ENCODE measurements at places on chromosomes 2 and 18.

DNA sequence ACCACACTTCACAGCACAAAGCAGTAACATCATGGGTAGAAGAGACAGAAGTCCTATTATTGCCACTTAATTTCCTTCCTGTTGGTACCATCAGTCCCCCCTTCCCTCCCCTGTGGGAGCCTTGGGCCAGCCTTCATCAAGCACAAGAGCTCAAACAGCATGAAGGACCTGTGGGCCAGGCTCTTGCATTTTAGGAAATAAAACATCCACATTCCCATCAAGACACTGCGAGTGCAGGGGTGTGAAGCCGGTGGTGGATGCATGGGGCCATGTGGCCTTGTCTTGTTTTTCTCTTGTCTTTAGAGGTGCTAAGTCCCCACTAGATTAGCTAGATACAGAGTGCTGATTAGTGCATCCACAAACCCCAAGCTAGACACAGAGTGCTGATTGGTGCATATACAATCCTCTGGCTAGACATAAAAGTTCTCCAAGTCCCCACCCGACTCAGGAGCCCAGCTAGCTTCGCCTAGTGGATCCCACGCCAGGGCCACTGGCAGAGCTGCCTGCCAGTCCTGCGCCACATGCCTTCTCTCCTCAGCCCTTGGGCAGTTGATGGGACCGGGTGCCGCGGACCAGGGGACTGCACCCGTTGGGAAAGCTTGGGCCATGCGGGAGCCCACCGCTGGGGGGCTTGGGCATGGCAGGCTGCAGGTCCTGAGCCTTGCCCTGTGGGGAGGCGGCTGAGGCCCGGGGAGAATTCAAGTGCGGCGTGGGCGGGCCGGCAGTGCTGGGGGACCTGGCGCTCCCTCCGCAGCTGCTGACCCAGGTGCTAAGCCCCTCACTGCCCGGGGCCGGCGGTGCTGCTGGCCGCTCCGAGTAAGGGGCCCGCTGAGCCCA lies 14.7 kb upstream of the PXDN start:
- DNase-seq: no peak

GRCh38 chr2:229273723-229274338 lies 2.7 kb upstream of the PID1 start:
- DNase-seq: peak; percentile 55

- DNase-seq: no peak
These were observed 12.6 kb downstream of the PPP1R1C start for GRCh38 chr2:181998041-181998835.

DNA sequence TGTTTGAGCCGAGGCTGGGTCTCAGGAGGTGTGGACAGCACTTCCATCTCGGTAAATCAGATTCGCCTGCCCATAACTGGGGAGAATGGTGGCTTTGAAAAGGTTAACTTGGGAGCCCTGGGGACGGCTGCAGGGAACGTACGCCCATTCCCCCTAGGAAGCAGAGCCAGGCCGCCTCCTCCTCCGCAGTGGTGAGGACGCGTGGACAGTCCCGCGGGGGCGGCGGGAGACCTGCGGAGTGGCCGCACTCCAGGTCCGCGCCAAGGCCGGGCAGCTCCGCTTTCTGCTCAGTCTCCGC lies 845 bp upstream of the MYCN start:
- DNase-seq: peak; percentile 78

- DNase-seq: no peak
These were observed 134.6 kb downstream of the TSN start for GRCh38 chr2:121890041-121890440.

GRCh38 chr2:96156926-96157648 lies 11.8 kb upstream of the DUSP2 start:
- no peak for DNase-seq

GRCh38 chr2:209095432-209095831 lies 328.4 kb upstream of the MAP2 start:
- no peak for DNase-seq

GRCh38 chr18:47288741-47289140 lies 37.3 kb upstream of the SKOR2 start:
- DNase-seq: no peak

DNA sequence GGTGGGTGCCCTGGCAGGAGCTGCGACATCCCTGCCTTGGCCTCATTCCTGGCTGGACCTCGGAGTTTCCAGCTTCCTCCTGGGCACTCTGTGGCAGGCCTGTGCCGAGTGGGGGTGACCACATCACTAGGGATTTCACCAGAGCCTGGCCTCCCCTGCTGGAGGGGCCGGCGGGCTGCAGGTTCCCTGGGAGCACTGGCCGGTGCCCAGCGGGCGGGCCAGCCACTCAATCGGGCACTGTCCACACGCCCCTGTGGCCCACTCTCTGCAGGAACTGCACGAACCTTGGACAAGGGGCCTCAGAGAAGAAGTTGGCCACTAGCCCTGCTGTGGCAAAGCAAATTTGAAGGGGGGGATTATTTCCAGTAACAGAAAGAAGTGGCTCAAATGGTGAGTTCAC lies 110.7 kb upstream of the APCDD1 start:
- DNase-seq: no peak

- no peak for DNase-seq
These were observed 216.4 kb downstream of the STK39 start for GRCh38 chr2:168030862-168031624.

DNA sequence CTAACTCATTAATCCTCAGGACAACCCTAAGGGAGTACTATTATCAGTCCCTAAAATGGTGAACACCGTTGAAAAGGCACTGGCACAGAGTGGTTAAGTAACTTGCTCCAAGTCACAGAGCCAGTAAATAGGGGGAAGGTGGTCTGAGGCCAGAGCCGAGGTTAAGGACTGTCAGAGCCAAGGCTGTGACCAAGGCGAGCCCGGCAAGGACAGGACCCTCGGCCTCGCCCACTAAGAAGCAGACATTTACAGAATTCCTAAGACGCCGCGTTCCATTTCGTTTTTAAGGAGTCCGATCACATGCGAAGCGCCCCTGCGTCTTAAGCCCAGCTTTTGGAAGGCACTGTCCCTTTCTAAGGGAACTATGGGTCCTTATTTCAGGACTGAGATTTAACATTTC lies 1.1 kb downstream of the PDIA6 start:
- no peak for DNase-seq

DNA sequence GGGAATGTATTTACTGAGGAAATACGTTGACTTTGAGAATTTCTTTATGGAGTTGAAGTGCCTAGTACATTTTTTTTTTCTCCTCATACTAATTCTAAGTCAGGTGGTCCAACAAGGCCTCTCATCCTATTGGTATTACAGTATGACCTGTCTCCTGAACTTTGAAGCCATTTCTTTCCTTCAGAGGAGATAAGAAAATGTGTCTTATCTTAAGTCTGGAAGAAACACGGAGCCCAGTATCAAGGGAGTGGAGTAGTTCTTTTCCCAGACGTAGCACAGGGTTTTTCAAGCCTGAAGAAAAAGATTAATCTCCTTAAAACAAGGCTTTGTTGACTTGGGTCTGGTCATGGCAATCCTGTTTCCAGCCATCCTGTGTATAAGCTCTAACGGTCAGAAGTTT lies 11.6 kb upstream of the CPS1 start:
- DNase-seq: no peak

DNA sequence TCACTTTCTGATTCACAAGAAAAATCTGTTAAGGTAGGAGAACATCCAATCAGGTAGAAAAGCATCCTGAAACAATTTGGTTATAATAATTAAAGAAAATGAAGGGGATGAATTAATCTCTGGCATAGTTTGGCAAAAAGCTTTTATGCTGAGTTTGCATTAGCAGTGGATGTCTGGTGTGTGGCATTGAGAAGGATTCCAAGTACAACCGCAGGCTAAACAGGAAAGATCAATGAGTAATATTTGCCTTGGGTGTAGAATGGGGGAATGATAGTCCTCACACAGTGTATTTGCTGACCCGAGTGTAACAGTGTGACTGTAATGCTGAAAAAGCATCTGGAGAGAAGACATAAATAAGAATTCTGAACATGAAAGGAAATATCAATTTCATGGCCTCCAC lies 68.3 kb upstream of the SESTD1 start:
- no peak for DNase-seq

DNA sequence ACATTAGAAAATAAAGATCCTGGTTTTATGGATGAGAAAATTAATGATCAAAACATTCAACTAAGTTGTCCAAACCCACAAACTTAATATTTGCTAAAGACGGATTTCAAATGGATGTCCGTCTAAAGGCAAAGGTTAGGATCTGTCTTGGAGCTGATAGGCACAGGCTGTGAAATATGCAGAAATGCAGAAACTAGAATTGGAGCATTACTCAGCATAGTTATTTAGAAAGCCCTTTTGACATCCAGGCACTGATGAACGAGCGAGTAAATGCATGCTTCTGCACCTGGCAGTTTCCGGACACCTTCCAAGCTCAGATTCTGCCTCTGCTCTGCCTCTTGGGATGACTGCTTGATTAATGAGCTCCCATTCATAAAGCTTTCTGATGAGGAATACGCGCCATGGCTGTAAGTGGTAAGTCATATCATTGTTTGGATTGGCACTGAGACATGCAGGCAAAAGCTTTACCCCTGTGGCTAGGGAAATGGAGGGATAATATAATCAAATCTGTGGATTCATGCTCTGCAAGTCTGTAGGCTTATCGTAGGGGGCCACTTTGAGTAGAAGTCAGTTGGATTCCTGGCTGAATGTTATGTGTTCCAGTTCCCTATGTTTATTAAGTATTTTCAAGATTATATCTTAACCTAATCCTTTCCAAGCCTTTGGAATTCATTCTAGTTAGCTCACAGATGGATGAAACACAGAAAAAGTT lies 2176.3 kb upstream of the CELF4 start:
- no peak for DNase-seq

GRCh38 chr2:110991911-110992310 lies 128.8 kb upstream of the BCL2L11 start:
- DNase-seq: no peak

- DNase-seq: no peak
These were observed 9.5 kb upstream of the KCNG3 start for GRCh38 chr2:42503291-42503690.

DNA sequence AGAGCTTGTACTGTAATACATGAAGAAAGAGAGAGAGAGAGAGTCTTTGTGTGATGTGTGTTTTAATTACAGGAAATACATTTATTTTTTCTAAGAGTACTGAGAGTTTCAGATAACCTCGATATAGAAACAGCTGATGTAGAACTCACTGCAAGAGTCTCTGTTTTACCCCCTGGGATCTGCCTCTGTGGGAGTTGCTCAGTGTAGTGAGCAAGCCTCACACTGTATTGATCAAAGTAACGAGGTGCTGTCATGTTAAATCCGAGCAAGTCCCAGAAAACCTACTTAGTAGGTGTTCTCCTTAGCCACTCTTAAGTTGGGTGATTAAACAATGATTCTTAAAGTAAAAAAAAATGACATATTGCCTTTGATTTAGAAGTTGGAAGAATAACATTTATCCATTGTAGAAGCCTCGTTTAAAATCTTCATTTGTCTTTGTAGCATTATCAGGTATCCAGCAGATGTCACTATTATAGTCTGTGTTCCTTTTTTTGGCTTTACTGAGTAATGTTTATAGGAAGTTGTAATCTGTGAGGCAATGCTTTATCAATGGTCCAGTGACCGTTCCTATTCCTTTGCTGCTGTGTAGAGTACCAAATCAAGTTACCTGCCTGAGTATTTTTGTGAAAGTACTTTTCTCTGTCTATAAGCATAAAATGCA lies 219.0 kb downstream of the MYO3B start:
- no peak for DNase-seq

- DNase-seq: no peak
These were observed 96.8 kb downstream of the TAF4B start for GRCh38 chr18:26322890-26323653.

DNA sequence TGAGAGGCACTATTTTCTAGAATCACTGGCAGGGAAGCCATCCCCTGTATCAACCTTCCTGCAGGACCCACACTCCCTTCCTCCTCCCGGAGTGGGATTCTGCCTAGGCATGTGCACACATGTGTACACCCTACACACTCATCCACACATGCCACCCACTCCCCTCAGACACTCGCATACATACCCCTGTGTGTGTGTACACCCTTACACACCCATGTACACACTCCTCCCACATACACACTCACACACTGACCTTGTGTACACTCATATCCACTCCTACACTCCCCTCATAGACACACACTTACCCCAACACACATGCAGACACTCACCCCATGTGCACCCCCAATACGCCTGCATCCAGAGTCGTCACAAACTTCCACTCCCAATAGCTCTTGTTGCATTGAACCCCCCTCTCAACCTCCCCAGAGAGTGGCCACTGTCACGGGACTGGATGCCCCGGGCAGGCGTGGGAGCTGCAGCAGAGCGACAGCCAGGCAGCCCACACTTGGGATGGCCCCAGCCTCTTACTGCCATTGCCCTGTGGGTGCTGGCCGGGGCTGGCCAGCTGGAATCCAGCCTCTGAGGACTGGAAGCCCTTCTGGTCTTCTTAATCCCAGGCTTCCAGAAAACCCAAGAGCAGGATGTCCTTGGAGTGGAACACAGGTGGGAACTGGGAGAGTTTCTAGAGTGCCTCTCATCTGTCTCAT lies 251.0 kb downstream of the LOXHD1 start:
- DNase-seq: no peak

- DNase-seq: no peak
These were observed 138.8 kb upstream of the GPC1 start for GRCh38 chr2:240296476-240297255.

- DNase-seq: no peak
These were observed 32.5 kb downstream of the NPAS2 start for GRCh38 chr2:100852447-100852846.

DNA sequence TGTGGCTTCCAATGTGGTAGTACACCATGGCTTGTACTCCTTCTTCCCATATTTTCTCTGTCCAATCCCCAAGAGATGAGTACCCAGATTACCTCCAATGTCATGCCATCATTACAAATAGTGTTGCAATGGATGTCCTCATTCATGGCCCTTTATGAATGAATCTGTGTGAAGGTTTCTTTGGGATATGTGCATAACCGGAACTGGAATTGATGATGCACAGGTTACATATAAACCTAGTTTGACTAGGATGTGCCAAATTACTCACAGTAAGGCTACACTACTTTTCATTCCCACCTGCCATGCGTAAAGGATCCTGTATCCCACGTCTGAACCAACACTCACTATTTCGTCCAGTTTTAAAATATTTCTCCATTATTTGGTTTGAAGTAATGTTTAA lies 173.9 kb upstream of the CXCR4 start:
- DNase-seq: no peak

- peak; percentile 59 for DNase-seq
These were observed 56.7 kb upstream of the ACKR3 start for GRCh38 chr2:236512902-236513435.

GRCh38 chr2:121338281-121338680 lies 53.3 kb upstream of the TFCP2L1 start:
- no peak for DNase-seq

DNA sequence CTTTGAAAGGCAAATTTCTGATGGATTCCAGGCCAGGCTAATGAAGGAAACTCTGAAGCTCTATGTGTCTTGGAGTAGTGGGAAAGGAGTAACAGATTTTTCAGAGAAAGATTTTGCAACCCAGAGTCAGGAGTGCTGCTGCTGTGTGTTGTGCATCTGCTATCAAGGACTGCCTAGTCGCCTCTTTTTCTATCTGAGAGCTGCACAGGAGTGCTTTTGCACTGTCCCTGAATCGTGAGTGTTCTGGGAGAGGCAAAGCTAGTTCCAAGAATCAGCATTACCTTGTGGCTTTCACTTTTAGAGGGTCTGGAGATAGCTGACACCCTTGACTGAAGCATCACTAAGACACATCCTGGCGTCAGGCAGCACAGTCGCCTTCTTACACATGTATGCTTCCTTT lies 336.4 kb downstream of the PARD3B start:
- no peak for DNase-seq

Data from endothelial cell (in vitro differentiated cells).